ENCODE measurements at places on chromosomes 3 and 15. TPM values are rescaled to one million over a fixed set of nuclear protein-coding genes. Genes with fewer than 3 reads are reported as not detected.

- DNase-seq: no peak
These were observed 49.8 kb downstream of the LDHAL6B start for GRCh38 chr15:59256482-59256881.

DNA sequence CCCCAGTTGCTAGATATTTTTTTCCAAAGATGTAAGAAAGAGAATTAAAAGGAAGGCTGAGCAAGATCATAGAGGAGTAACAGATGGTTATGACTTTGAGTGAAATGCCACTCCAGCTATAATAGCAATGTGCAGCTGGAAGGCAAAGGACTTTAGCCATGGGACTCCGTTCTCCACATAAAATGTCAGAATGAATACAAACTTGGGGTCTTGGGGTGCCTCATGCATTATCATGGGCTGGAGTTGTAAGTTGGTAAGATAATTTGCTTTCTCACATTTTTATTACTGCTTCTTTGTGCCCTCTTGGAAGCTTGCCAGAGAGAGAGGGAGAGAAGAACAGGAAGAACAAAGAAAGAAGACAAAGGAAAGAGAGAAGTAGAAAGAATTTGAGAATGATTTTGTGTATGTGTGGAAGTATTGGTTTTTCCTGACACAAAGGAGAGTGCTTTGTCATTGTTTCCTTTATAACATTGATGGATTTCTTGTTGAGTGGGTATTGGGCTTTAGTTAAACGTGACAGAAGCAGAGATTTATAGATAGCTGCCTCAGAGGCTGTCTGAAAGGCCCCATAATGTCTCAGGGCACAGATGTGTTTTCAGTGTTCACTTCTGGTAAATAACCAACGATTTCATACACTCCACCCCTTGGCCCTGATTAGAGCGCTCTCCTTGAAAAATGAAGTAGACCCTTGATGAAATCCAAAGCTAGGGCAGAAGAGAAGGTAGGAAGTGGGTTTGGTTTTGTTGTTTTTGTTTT lies 715.3 kb downstream of the NR2F2 start:
- no peak for DNase-seq

GRCh38 chr3:102235679-102236078 lies 199.1 kb upstream of the ZPLD1 start:
- no peak for DNase-seq

CCDC39 gene
- total RNA-seq: under 0.01 TPM

KBTBD12 gene
- 5.0 TPM for total RNA-seq

ECE2 gene
- 0.42 TPM for total RNA-seq

HYAL1 gene
- total RNA-seq: 8.3 TPM
